NCI-H1092 (cell line): ENCODE measurements at places on chromosomes 2 and 18.

DNA sequence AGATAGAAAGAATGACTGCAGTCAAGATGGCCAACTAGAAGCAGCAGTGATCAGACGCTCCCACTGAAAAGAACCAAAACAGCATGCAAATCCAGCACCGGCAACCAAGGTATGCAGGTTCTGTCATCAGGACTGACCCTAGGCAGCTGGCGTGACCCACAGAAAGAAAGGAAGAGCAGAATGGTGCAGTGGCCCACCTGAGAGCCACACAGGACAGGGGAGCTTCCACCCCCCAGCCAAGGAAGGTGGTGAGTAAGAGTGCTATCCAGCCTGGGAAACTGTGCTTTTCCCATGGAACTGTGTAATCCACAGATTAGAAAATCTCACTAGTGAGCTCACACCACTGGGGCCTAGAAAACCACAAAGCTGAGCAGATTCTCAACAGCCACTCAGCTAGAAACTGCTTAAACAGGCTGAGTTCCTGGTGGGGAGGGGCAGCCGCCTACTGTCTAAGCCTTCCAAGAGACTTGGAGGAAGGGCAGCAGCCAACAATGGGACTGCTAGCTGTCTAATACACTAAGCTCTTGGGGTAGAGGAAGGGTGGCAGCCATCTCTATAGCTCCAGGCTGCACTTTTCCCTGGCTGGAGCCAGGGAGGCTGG is 127.9 kb downstream of the EVA1A start:
- DNase-seq, result no peak

DNA sequence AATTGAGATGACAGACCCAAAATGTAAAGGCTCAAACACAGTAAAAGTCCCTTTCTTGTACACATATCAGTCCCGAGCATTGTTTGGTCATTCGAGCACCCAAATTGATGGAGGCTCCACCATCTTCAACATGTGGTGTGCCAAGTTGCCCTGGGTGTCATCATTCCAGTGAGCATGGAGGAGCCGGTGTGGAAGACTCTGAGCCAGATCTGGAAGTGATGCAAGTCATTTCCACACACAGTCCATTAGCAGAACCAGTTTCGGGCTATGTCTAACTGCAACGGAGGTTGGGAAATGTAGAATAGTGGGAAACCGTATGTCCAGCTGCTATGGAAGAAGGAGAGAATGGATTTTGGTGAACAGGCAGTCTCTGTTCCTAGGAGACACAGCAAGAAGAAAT is 40.9 kb upstream of the BZW1 start:
- DNase-seq, result no peak

- DNase-seq, result no peak
Measured at GRCh38 chr2:132419941-132420340, 3.3 kb downstream of the GPR39 start.

DNA sequence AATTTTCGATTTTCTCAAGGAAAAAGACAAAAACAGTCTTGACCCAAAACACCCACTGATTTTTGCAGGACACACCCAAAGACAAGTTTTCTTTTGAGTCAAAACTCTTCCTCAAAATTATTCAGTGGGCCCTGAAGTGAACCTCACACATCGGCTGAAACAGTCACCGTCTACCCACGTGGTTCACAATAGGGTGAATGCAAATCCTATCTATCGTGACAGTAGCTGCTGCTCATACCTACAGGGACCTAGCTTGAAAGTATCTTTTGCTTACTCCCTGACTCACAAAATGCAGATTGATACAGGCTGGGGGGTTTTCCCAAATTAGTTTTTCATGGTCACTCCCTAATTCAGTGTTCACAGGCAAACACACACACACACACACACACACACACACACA is 10.7 kb upstream of the CD226 start:
- DNase-seq, result no peak

DNA sequence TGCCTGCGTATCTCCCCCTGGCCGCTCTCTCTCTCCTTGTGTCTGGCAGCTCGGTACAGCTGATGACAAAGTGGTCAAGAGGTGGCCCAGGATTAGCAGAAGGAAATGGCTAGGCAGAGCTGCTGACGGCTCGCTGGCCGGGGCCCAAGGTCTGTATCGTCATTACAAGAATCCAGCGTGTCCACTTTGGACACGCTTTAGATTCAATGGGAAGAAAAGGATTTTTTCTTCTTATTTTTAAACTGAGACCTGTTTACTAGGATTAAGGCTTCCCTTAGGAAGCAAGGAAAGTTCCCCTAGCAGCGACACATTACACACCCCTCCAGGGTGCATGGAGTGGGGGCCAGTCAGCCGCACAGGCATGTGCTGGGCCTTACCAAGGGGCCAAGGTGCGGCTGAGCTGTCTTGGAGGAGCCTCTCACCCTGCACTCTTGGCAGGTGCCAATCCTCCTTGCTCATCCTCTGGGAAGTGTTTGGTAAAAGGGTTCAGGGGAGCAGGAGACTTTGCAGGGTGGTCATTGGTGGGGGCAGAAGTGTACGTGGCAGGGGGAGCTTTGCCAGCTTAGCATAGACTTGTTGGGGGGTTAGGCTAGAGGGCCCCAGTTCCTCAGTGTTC is 76.8 kb downstream of the POLR1A start:
- DNase-seq, result no peak

- DNase-seq, result no peak
Measured at GRCh38 chr18:49457616-49458015, 2.8 kb downstream of the DYM start.

DNA sequence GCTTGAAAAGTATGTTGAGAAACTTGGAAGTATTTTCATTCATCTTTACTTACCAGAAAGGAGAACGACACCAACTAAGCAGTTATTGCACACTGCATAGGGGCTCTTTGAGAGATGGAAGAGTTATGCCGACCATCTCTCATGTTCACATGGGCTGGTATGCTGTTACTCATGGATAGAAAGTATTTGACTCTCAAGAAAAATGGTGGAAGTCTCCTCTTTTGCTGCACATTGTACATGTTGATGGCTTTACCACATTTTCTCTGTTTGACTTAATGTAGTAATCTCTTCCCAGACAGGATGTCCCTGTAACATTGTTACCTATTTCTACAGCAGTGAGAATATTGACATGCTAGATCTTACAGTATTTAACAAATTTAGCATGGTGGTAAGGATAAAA is 23.2 kb downstream of the CAB39 start:
- no peak for DNase-seq
